BJ (cell line): ENCODE measurements at places on chromosomes 1 and 21.

DNA sequence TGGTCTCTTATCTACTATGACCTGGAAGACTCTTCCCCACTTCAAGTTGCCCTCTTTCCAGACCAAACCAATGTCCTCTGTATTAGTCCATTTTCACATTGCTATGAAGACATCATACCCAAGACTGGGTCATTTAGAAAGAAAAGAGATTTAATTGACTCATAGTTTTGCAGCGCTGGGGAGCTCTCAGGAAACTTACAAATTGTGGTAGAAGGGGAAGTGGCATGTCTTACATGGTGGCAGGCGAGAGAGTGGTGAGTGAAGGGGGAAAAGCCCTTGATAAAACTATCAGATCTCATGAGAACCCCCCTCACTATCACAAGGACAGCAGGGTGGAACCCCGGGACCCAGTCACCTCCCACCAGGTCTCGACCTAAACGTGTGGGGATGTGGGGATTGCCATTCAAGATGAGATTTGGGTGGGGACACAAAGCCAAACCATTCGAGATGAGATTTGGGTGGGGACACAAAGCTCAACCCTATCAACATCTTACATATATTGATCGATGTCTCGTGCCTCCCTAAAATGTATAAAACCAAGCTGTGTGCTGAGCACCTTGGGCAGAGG lies 14.2 kb upstream of the AGPAT3 start:
- no peak for DNase-seq

- DNase-seq = no peak
These were observed 17.2 kb downstream of the CC2D1B start for GRCh38 chr1:52348704-52349300.

DNA sequence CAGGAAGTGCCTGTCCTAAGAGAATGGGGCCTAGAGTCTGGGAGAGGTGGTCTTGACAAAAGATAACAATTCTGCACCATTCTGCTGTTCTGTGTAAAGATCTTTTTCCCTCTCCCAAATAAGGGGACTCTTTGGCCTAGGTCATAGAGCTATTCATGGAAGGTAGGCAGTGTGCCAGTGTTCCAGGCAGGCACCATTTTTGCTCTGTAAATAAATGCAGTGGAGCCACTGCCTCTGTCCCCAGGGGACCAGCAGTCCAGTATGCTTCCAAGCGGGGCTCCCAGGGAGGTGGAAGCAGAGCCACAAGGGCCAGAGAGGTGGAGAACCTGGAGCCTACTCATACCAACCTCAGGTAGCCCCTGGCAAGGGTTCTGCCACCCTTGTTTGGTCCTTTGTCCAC lies 25.9 kb downstream of the KCNA2 start:
- no peak for DNase-seq

GRCh38 chr1:209547626-209548025 lies 35.9 kb upstream of the CAMK1G start:
- DNase-seq = no peak
